ENCODE measurements at places on chromosomes 6 and 20.

DNA sequence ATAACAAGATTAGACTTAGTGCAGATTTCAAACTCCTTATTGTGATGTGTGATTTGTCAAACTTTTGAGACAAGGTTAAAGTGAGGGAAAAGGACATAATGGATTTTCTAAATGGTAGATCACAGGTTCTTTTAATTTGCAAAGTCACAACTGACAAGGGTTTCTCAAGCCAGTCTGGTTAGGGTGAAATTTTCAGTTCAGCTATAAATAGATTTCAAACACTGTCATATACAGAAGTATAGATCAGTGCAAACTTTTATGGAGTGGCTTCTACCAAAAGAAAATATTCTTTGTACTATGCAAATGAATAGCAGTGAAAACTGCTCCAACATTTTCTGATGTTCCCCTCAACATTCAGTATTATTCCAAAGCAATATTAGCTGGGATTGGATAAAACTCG lies 337.1 kb upstream of the MAN1A1 start:
- DNase-seq = no peak

GRCh38 chr6:84136364-84137050 lies 90.9 kb downstream of the CEP162 start:
- DNase-seq = no peak

- no peak for DNase-seq
Observed at GRCh38 chr20:25054995-25055629, 2.8 kb downstream of the ACSS1 start.

DNA sequence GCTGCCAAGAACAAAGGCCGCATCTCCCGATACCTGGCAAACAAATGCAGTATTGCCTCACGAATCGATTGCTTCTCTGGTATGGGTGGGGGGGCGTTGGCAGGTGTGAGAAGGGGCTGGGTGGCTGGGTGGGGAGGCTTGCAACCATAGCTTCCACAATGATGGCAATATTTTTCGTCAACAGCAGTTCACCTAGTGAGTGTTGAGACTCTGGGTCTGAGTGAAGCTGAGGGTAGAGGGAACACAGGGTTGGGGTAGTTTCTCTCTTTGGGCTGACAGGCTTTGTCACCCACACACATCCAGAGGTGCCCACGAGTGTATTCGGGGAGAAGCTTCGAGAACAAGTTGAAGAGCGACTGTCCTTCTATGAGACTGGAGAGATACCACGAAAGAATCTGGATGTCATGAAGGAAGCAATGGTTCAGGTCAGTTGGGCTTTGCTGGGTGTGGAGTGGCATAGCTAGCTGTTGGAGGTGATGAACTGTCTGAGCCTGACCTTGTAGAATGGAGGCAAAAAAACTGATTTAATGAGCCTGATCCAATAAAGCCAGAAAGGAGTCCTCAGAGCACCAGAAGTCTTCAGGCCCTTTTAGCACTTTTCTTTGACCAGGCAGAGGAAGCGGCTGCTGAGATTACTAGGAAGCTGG lies 4.2 kb downstream of the NOP56 start:
- DNase-seq = no peak

GRCh38 chr6:90233994-90234393 lies 62.6 kb downstream of the BACH2 start:
- peak; percentile 56 for DNase-seq

DNA sequence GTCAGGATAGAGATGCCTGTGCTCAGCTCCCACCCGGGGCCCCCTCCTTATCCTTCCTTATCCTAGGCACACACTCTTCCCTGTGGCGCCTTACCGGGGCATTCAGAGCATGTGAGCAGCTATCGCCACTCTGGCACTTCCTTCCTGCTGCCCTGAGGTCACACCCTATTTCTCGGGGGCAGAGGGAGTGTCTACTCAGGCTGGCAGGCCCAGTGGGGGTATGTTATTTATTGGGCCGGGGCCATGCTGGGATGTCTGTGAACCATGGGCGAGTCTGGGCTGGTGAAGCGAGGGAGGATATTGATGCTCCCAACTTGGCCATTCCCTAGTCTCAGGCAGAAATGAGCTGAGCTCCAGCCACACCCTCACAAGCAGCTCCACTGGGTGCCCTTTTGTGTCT lies 3.9 kb upstream of the LY6G6D start:
- no peak for DNase-seq

GRCh38 chr20:25325073-25325472 lies 65.6 kb downstream of the ABHD12 start:
- no peak for DNase-seq

DNA sequence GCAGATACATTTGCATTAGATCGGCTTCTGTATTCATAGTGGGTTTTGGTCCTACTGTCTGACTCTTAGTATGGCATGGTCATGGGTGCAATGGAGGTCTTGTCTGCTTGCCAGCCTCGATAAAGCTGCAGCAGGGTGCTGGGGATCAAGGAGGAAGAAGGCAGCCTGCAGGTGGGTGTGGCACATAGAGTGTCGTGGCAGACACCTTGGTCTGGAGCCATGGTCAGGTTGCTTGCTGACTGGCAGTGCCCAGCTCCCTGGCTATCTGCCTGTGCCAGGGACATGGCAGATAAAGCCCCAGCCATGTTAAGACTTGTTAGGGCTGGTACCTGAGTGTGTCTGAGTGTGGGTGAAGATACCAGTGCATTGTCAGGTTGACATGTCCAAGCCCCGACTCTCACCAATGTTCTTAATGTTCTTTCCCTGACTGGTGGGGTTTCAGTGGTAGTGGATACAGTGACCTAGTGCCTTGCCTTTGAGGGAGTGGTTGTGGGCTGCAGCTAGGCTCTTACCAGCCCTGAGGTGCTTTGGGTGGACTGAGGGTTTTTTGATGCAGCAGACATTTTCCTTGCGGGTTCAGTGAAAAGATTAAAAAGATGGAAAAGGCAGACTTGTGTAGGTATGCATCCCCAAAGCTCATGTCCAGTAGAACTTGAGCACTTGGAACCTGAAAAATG lies 1.8 kb downstream of the FAM83D start:
- DNase-seq = no peak

DNA sequence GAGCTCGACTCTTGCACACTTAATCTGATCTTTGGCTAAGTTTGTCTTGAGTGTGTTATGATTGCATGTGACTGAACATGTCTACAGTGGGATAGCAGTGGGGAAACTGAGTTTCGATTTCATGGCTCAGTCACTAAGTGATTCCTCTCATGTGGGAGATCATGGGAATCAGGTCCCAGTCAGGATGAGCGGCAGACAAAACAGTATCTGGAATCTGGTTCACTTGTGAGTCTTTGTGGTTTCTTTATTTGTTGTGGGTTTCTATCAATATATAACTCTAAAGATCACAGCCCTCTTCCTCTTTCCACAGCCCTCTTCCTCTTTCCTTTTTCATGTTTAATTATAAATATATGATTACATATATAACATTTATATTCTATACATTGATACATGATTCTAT lies 4.0 kb downstream of the RPP21 start:
- no peak for DNase-seq

DNA sequence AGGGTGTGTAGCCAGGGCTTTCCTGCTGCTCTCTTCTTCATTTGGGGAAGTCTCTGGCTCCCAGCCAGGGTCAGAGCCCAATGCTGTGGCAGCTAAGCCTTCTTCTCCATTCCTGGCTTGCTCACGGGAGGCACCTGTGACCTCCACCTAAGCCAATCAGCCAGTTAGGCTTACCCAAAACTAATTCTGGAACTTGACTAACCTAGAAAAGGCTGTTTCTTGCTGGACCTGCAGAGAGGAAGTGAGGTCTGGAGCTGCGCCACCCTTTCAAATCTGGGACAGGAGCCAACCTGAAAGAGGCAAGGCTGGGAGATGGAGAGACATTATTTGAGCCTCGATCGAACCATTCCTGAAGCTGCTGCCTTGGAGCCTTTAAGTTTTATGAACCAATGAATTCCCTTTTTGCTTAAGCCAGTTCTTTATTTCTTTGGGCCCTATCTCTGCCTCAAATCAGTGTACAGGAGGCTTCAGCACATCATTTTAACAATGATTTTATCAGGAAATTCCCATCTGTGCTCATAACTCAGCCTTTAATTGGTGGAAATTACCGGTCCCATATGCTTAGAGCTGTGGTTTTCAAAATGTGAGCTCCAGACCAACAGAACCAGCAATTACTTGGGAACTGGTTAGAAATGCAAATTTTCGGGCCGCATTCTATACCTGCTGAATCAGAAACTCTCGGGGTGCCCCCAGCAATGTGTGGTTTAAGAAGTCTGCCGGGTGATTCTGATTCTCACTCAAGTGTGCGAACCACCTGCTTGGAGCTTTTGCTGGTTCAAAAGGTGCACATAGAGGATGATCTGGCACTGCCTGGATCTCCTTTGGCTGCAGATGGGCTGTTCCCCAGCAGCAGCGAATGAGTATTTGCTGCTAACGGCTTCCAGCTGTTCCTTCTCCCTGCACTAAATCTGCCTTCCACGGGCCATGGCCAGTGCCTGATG lies 97.4 kb upstream of the RNF24 start:
- no peak for DNase-seq

- DNase-seq = no peak
Observed at GRCh38 chr20:15945289-15945688, 628.0 kb downstream of the KIF16B start.

Data from stimulated activated CD8-positive, alpha-beta memory T cell treated with anti-CD3 and anti-CD28 coated beads, Interleukin-4, amount 100 ng/mL, for 24 hours (primary cell).